ENCODE measurements at places on chromosomes 2 and 18.
A peak's percentile ranks its signal among the peaks of the same experiment; 100 is the strongest.

GRCh38 chr2:37904993-37905392 is 20.1 kb upstream of the RMDN2 start:
- H3K27me3 ChIP-seq = peaks cover 24% of the 10 kb centered on the region
- no peaks in the 10 kb centered on the region for H3K4me1 ChIP-seq
- H3K4me3 ChIP-seq = no peak overlapping the region
- no peak overlapping the region for H3K27ac ChIP-seq
- no peaks in the 10 kb centered on the region for H3K36me3 ChIP-seq

GRCh38 chr2:171712051-171712450 is 24.8 kb downstream of the DYNC1I2 start:
- no peak overlapping the region for H3K27ac ChIP-seq
- DNase-seq = no peak
- H3K36me3 ChIP-seq = peaks cover 14% of the 10 kb centered on the region
- peaks cover 5% of the 10 kb centered on the region for H3K4me1 ChIP-seq
- H3K4me3 ChIP-seq = no peak overlapping the region

DNA sequence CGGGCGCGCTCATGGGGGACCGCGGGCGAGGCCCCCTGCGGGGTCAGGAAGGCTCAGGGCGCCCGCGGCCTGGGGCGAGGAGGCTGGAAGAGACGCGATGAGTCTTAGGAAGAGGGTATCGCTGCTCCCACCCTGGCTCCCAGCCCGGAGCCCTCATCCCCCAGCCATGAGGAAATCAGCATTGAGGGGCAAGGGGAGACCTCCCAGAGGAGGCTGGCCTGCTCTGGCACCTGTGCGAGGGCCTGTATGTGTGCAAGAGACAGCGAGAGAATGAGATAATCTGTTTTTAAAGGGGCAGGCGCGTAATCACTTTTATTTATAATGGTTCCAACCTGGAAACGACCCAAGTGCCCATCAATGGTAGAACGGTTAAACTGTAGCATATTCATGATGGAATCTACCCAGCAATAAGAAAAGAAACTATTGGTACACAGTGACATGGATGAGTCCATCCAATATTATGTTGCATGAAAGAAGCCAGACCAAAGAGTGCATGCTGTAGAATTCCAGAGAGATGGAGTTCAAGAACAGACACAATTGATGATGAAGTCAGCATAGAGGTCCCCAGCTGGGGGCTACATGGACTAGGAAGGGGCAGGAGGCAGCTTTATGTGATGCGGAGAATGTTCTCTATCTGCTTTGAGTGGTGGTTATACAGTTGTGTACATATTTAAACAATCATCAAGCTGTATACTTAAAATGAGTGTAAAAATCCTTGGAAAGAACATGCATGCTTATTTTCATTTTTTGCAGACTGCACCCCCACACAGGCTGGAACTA is 14.4 kb downstream of the FBXO41 start:
- peaks cover 7% of the 10 kb centered on the region for H3K36me3 ChIP-seq
- H3K4me1 ChIP-seq = peaks cover 14% of the 10 kb centered on the region
- H3K4me3 ChIP-seq = peak overlapping the region; percentile 61
- H3K27me3 ChIP-seq = no peaks in the 10 kb centered on the region
- peak overlapping the region; percentile 2 for H3K27ac ChIP-seq

- no peak overlapping the region for H3K4me3 ChIP-seq
- DNase-seq = no peak
- H3K4me1 ChIP-seq = no peaks in the 10 kb centered on the region
Measured at GRCh38 chr18:21313576-21313975, 71.5 kb downstream of the GREB1L start.

DNA sequence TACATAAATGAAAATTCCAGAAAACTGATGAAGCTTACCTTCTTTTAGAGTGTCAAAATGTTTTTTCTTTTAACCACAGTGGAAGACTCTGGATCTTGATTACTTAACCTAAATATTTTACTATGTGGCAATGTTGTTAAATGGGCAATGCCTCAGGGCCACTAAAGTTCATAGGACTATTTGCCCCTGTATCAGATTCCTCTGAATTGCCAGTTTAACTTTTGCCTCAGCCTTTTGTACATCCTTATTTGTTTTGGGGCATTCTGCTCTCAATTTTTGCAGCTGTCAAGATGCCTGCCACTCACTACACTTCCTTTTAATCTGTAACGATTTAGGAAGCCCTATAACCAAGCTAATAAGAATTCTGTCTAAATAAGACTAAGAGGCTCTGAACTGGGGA is 31.7 kb upstream of the SERTAD2 start:
- H3K27me3 ChIP-seq = no peaks in the 10 kb centered on the region
- H3K27ac ChIP-seq = no peak overlapping the region
- DNase-seq = no peak

DNA sequence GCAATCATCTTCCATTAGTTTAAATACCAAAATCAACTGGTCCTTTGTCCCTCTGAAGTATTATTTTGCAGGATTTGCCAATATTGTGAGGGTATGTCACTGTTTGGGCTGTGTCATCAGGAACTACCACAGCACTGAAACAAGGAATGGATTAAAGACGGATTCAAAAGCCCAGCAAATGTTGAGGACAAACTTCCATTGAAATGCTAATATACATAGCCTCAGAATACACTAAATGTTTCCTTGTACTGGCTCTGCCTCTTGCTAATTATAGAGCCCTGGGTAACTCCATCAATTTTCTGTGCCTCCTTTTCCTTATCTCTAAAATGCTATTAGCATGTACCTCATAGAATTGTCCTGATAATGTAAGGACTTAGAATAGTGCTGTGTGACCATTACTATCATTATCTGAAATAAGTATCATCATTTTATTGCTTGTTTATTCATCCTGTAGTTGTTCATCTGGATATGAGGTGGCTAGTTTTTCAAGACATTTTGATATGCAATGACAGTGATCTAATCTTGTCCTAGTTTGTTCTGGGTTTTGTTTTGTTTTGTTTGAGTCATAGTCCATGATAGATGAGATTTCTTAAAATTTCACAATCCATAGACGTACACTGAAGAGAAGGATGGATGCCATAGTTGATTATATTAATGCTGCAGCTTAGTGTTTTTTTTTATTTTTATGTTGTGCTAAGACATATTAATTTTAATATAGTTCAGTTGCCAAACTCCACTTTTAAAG is 333.4 kb upstream of the KCNH7 start:
- H3K4me3 ChIP-seq = no peak overlapping the region
- no peak overlapping the region for H3K27ac ChIP-seq
- H3K27me3 ChIP-seq = no peaks in the 10 kb centered on the region
- no peaks in the 10 kb centered on the region for H3K4me1 ChIP-seq
- H3K36me3 ChIP-seq = no peaks in the 10 kb centered on the region

GRCh38 chr2:64124571-64124970 is 19.6 kb downstream of the PELI1 start:
- no peak overlapping the region for H3K27ac ChIP-seq
- no peak overlapping the region for H3K4me3 ChIP-seq
- DNase-seq = no peak
- peaks cover 30% of the 10 kb centered on the region for H3K36me3 ChIP-seq
- no peaks in the 10 kb centered on the region for H3K27me3 ChIP-seq

DNA sequence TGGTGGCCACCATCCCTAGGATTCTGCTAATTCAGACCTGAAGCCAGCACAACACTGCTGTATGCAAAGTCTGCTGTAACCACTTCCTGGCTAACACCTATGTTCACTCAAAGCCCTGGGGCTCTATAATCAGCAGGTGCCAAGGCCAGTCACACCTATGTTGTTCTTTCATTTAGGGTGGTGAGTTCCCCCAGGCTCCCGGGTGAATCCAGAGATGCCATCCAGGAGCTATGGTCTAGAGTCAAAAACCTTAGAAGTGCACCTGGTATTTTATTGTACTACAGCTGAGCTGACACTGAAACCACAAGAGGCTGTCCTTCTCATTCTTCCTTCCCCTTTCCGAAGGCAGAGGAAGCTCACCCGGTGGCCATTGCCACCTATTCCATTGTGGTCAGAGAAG is 46.2 kb upstream of the CCDC141 start:
- peak overlapping the region; percentile 19 for H3K4me3 ChIP-seq
- H3K4me1 ChIP-seq = peaks cover 28% of the 10 kb centered on the region
- H3K27ac ChIP-seq = peak overlapping the region; percentile 60
- H3K36me3 ChIP-seq = no peaks in the 10 kb centered on the region
- no peaks in the 10 kb centered on the region for H3K27me3 ChIP-seq
- peak; percentile 75 for DNase-seq

DNA sequence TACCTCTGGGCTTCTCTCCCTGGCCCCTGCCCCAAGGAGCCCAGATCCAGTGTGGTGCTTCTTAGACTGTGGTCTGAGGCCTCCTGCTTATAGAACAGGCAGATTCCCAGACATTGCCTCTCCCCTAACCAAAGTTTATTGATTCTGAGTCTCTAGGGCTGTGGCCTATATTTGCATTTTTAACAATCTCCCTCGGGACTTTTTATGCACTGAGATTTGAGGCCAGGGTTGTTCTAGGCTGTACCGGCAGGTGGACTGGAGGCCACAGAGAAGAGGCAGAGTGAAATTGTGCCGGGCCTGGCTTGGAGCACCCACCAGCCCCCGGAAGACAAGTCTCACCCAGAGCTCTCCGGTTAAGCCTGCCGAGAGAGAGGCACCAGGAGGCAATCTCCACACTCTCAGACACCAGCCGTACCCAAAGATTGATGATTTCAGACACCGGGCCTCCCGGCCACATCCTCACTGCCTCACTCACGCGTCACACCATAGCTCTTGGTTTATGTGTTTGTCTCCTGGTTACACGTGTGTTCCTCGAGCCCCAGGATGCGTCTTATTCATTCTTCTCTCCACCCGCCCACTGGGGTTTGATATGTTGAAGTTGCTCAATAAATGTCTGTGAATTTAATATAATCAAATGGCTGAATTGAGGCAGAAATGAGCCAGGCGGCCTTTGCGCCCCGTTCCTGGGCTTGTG is 203.7 kb downstream of the KLHL29 start:
- H3K27ac ChIP-seq = no peak overlapping the region
- no peaks in the 10 kb centered on the region for H3K27me3 ChIP-seq

- peaks cover 28% of the 10 kb centered on the region for H3K27me3 ChIP-seq
- peaks cover 33% of the 10 kb centered on the region for H3K4me1 ChIP-seq
- H3K4me3 ChIP-seq = peak overlapping the region; percentile 24
- DNase-seq = peak; percentile 86
- peak overlapping the region; percentile 61 for H3K27ac ChIP-seq
Measured at GRCh38 chr2:230974096-230974913, 21.6 kb upstream of the SPATA3 start.

- no peak overlapping the region for H3K4me3 ChIP-seq
- H3K27me3 ChIP-seq = no peaks in the 10 kb centered on the region
- no peak for DNase-seq
- H3K27ac ChIP-seq = no peak overlapping the region
- H3K4me1 ChIP-seq = no peaks in the 10 kb centered on the region
Measured at GRCh38 chr18:67650686-67651385, 134.3 kb upstream of the DSEL start.

- no peak overlapping the region for H3K27ac ChIP-seq
- H3K4me3 ChIP-seq = no peak overlapping the region
- no peak for DNase-seq
- H3K36me3 ChIP-seq = peaks cover 8% of the 10 kb centered on the region
- H3K4me1 ChIP-seq = peaks cover 5% of the 10 kb centered on the region
Measured at GRCh38 chr2:24721470-24721869, 71.7 kb downstream of the PTRHD1 start.

DNA sequence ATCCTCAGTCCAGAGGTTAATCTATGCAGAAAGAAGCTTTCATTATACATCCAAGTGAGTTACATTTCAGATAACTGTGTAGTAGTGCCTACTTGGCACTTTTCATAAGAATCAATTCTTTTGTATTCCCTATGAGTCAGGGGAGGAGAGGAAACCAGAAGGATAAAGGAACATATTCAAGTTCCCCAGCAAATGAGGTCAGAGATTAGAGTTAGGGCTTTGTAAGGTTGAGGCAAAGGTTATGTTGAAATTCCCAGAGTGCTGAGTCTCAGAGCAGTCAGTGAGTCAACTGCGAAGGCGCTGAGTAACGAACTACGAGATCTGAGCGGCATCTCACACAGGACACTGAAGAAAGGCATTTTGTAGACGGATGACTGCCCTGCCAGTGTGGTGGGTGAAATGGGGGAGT is 25.1 kb upstream of the ME2 start:
- H3K4me1 ChIP-seq = no peaks in the 10 kb centered on the region
- H3K36me3 ChIP-seq = no peaks in the 10 kb centered on the region
- H3K4me3 ChIP-seq = no peak overlapping the region
- H3K27ac ChIP-seq = no peak overlapping the region
- peaks cover 15% of the 10 kb centered on the region for H3K27me3 ChIP-seq

GRCh38 chr2:26692279-26692896 is at the start of gene KCNK3:
TSS of gene KCNK3 (plus strand) at chr2:26692722. CDS start at chr2:26692876, 154 bp downstream.
- H3K27me3 ChIP-seq = peaks cover 59% of the 10 kb centered on the region
- no peaks in the 10 kb centered on the region for H3K4me1 ChIP-seq
- DNase-seq = peak; percentile 86
- H3K36me3 ChIP-seq = no peaks in the 10 kb centered on the region

DNA sequence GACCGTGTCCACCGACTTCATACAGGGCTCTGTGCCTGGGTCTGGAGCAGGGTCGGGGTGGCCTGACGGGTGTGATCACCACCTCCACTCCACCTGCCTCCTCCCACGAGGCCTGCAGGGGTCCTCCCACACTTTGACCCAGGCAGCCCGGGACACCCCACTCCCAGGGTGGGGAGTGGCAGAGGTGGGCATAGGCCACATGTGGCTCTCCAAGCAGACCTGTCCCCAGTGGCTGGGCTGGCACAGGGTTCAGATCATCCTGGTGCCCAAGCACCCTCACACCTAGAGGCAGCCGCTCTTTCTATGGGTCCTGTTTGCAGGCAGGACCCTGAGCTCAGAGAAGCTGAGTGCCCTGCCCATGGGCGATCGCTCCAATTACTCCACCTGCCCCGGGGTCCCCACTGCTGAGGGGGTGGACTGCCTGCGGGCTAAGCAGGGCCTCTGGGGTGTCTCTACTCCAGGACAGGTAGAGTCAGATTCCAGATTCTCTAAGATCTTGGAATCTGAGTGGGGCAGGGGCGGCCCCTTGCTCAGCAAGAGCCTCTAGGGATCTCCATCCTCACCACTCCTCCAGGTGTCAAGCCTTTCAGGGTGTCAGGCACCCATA is 1.4 kb downstream of the NEURL3 start:
- no peaks in the 10 kb centered on the region for H3K36me3 ChIP-seq
- H3K4me3 ChIP-seq = no peak overlapping the region
- H3K27ac ChIP-seq = no peak overlapping the region
- DNase-seq = peak; percentile 57
- no peaks in the 10 kb centered on the region for H3K27me3 ChIP-seq
- peaks cover 41% of the 10 kb centered on the region for H3K4me1 ChIP-seq

DNA sequence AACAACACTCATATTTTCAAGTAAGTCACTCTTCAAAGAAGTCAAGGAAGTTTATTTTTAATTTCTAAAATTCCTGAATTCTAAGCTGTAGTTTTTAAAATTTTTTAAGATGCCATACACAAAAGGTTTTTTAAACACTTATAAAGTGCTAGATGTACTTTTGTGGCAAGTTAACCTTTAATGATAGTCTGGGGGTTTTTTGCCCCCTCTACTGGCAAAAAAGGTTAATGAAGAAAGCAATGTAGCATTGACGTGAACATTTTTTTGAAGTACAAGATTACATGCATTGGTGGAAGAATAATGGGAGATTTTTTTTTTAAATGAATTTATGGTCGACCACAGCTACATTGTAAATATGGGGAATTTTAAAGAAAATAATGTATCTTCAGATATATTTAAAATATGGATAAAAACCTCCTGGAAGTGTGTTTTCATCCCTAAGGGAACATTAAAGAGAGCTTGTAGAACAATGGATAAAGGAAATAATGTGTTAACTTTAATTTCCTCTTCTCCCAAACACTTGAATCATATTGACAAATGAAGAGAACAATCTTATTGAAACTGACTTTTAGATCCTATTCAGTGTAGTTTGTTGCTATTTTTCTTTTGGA is 12.6 kb downstream of the ITPRID2 start:
- H3K27ac ChIP-seq = no peak overlapping the region
- H3K36me3 ChIP-seq = peaks cover 52% of the 10 kb centered on the region
- no peak overlapping the region for H3K4me3 ChIP-seq
- peak; percentile 68 for DNase-seq
- H3K4me1 ChIP-seq = peaks cover 24% of the 10 kb centered on the region

GRCh38 chr2:69514819-69515218 is 77.6 kb upstream of the NFU1 start:
- peaks cover 83% of the 10 kb centered on the region for H3K36me3 ChIP-seq
- H3K27ac ChIP-seq = no peak overlapping the region
- DNase-seq = no peak
- H3K27me3 ChIP-seq = no peaks in the 10 kb centered on the region

Measured in activated CD4-positive, alpha-beta T cell treated with anti-CD3 and anti-CD28 coated beads, Interleukin-2, amount 10 ng/mL, durations not matched to agents 24 days and 14 days (primary cell).